GM12892 (cell line): ENCODE measurements at places on chromosomes 5 and 9.

GRCh38 chr5:111127453-111128195 is 35.5 kb downstream of the WDR36 start:
- DNase-seq = no peak

DNA sequence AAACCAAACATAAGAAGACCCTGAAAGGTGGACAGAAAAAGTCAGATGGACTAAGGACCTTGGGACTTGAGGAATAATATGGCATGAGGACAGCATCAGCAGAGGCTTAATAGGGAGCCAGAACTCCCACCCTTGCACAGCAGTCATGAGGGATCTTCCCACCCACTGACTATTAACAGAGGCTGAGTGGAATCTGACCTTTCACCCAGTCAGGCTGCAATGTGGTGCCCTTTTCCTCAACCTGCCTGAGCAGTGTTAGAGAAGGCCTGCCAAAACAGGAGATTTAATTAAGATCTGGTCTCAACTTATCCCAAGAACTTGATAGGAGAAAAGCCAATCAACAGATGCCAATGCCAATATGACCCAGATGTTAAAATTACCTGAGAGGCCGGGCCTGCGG is 481.9 kb downstream of the KDM4C start:
- DNase-seq = no peak

- no peak for DNase-seq
Observed at GRCh38 chr5:109468288-109468676, 58.5 kb upstream of the PJA2 start.

GRCh38 chr5:135051872-135052271 is 17.8 kb upstream of the PITX1 start:
- DNase-seq = no peak

DNA sequence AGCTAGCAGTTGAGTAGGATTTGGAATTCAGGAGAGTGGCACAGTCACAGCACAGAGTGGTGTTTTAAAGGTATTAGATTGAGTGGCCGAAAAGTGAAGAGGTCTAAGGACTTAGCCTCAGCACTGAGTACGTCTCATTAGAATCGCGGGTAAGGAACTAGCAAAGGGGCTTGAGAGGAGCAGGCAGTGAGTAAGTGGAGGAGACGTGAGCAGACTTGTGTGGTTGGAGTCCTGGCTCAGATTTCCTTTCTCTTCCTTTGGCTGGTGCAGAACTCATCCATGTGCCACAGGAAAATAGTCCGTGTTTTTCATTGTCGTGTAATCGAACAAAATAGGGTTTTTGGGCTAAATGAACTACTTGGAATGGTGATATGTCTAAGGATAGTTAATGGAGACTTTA is 3.4 kb downstream of the EXOSC2 start:
- DNase-seq = no peak

- no peak for DNase-seq
Observed at GRCh38 chr5:41883243-41883642, 13.0 kb upstream of the OXCT1 start.

DNA sequence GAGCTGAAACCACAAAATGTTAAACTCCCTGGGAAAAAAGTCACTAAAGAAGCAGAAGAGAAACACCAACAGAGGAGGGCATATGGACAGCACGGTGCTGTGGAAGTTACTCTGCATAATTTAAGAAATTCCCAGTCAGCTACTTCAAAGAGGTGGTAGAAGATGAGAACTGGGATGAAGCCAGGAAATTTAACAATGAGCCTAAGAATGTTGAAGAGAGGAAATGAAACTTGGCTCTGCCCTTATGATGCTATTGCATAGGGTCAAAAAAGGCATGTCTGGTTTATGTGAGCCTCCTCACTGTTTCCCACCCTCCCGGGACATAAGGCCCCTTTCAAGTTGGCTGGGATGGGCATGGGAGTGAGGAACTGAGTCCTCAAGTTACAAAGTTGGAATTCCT is 25.4 kb upstream of the SNX18 start:
- DNase-seq = no peak

GRCh38 chr5:139630855-139631254 is 17.3 kb upstream of the CXXC5 start:
- DNase-seq = no peak

GRCh38 chr5:73158313-73158712 is 14.7 kb upstream of the TMEM174 start:
- no peak for DNase-seq

GRCh38 chr5:58187432-58188261 is 272.2 kb downstream of the PLK2 start:
- DNase-seq = no peak

DNA sequence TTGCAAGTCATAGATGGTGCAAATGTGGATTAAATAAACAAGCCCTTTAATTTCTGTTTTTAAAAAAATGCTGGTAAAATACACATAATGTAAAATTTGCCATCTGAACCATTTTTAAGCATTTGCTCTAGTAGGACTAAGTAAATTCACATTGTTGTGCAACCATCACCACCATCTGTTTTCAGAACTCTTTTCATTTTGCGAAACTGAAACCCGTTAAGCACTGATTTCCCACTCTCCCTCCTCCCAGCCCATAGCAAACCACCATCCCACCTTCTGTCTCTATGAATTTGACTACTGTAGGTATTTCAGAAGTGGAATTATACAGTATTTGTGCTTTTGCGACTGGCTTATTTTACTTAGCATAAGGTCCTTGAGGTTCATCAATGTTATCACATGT is 103.3 kb upstream of the CNTLN start:
- DNase-seq = no peak

GRCh38 chr5:139669662-139670368 is 21.7 kb downstream of the CXXC5 start:
- peak; percentile 66 for DNase-seq

DNA sequence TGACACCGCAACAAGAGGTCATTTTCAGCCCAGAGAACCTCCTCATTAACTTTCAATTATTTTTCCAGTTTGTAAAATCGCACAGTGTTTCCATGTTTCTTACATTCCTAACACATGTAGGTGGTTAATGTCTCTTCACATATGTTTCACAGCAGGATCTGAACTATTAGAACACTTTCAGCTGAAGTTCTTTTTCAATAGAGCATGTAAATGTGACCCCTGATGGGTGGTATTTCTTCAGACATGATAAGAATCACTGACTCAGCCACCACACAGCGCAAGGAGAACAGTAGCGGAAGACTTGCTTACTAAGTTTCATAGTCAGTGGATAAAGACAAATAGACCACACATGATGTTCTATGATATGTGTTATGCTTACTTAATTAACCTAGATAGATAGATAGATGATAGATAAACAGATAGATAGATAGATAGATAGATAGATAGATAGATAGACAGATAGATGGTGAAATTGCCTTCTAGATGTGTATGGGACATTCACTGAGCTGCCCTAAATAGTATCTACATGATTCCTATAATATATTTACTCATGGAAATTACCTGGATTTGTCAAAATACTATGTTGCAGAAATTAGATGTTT is 1992.1 kb upstream of the NUDT12 start:
- DNase-seq = no peak

DNA sequence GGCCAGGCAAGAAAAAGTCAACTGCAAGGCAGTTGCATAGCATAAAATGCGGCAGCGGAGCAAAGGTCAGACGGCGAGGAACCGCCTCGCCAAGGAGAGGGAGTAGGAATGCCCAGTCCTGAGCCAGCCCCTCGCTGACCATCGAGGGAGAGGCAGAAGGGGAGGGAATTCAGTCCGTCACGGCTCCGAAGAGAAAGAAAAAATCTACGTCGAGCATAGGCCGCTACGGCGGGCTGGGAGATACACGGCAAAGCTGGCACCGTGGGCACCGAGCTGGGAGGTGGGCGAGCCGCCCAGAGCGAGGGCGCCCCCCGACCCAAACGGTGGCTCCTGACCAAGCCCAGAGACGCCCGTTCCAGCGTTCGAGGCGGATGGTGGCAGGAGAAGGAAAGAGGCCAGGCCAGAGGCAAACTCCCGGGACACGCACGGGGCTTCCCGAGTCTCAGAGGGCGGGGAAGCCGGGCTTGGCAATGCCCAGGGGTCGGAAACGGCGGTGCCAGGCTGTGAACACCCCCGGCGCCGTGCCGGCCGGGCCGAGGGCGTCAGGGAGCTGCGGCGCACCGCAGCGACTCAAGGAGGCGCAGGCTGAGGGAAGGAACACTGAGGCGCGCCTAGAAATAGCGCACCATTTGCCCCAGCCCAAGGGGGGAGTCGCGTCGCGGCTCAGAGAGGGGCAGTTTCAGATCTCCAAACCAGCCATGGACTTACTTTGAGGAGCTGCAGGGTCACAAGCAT is 518 bp downstream of the SPRY4 start:
- no peak for DNase-seq
